ENCODE measurements at places on chromosomes 5 and 9. TPM values are rescaled to one million over a fixed set of nuclear protein-coding genes. Genes with fewer than 3 reads are reported as not detected.

DNA sequence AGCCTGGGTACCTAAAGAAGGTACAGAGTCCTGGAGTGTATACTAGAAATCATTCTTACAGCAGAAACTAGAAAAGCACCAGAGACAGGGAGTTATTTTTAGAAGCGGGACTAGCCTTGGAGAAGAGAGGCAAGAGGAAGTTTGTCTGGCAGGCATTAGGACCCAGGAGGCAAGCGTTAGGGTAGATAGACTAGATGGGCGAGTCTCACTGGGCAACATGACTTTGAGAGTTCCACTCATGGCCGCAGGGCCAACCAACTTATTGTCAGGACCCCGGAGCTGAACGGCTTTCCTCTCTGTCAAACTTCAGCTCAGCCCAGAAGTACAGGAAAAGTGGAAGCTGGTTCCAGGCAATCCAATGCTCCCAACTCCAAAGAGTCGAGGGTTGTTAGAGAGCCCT lies 34.1 kb upstream of the NPR3 start:
- H3K27ac ChIP-seq = no peak overlapping the region
- no peak overlapping the region for H3K4me3 ChIP-seq
- no peaks in the 10 kb centered on the region for H3K27me3 ChIP-seq
- DNase-seq = no peak
- no peaks in the 10 kb centered on the region for H3K36me3 ChIP-seq

GRCh38 chr9:93450945-93451815 lies at the start of gene FAM120A:
TSS of gene FAM120A (plus strand) at chr9:93451685. CDS start at chr9:93451916, 231 bp downstream.
- H3K4me3 ChIP-seq = peak within 1 kb of the TSS; percentile 96
- peaks cover 19% of the 10 kb centered on the region for H3K4me1 ChIP-seq
- H3K27ac ChIP-seq = peak within 1 kb of the TSS; percentile 97
- H3K27me3 ChIP-seq = no peaks in the 10 kb centered on the region

DNA sequence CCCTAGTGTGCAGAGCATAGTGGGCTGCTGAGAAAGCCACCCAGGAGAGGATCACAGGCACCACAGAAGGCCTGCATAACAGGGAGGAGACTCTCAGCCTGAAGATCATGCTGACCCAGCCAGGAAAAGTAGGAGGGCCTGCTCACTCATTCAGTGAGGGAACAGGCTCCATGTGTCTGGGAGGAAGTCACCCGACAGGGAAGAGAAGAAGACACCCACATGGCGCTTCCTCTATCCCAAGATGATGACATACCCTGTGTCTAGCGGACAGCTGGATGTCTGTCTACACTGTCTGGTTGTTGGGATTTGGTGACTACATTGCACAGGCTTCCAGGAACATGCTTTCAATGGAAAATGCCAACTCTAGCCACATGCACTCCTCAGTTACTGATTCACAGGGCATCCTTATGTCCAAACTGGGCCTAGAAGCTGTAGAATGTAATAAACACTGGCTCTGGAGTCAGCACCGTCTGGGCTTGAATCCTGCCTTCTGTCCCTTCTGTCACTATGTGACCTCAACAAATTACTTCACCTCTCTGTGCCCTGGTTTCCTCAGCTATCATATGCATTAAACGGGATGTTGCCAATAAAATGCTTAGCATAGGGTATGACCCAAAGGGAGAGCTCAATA lies 47.6 kb downstream of the KLHL3 start:
- H3K27ac ChIP-seq = no peak overlapping the region
- H3K36me3 ChIP-seq = peaks cover 40% of the 10 kb centered on the region
- no peaks in the 10 kb centered on the region for H3K4me1 ChIP-seq
- no peak for DNase-seq

DNA sequence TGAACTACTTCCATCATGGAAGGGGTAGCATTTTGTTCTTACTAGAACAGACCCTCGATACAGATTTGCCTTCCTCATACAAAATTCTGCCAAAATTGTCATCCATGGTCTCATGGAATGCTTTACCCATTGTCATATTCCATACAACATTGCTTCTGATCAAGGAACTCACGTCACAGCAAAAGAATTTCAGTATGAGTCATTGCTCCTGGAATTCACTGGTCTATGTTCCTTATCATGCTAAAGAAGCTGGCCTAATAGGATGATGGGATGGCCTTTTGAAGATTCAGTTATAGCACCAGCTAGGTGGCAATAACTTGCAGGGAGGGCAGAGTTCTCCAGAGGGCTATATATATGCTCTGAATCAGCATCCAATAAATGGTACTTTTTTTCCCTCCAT lies 18.2 kb upstream of the FNIP1 start:
- DNase-seq = no peak
- H3K36me3 ChIP-seq = no peaks in the 10 kb centered on the region
- H3K4me3 ChIP-seq = no peak overlapping the region
- H3K27me3 ChIP-seq = no peaks in the 10 kb centered on the region

DNA sequence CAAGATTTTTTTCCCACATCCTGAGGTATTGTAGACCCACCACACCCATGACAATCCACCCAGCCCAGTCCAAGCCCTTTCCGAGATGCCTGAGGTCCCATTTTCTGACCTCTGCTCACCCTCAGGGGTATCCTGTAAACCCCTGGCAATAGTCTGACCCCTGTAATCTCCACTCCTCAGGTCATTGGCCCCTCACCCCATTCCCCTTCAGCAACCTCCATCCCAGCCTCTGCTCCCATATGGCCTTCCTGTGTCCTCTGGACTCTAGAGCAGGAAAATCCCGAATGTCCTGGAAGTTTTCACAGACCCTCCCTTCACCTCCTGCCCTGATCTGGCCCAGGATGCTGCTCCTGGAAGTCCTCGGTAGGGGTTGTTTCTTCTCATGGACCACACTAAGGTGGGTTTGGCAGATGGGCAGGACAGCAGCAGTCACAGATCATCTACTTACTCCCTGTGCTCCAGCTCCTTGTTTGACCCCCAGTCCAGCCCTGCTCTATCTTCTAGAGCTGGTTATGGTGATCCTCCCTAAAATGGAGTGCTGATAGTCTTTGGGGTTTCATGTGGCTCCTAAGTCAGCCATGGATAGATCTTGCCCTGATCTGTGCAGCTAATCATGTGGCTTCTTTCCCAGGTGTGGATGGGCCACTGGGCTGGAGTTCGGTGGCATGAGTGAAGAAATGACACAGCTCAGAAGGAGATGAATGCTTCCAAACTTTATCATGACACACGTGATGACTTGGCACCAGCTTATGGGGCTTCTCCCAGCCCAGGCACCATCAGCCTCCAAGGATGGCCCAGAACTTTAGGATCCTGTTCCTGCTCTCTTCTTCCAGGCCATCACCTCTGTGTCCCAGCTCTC lies 12.0 kb upstream of the ACSL6 start:
- H3K4me3 ChIP-seq = no peak overlapping the region
- H3K27ac ChIP-seq = no peak overlapping the region
- DNase-seq = no peak
- H3K27me3 ChIP-seq = no peaks in the 10 kb centered on the region

DNA sequence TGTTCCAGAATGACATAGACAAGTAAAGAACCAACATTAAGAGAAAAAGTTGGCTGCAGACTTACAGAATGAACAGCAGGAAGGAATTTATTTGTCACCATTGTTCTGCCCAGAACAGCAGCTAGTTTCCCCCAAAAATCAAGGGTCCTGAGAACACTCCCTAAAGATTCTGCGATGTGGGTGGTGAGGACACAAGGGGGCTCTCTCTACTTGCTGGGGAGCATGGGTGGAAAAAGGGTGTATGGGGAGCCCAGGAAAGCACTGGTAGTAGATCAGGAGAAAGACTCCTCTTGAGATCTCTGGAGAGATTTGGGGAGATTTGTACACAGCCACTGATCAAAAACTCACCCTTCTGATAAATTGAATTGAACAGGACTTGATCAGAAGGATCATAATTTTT lies 316.5 kb downstream of the KCTD16 start:
- no peaks in the 10 kb centered on the region for H3K4me1 ChIP-seq
- no peak overlapping the region for H3K4me3 ChIP-seq
- H3K27ac ChIP-seq = no peak overlapping the region
- DNase-seq = no peak
- no peaks in the 10 kb centered on the region for H3K27me3 ChIP-seq
- H3K36me3 ChIP-seq = no peaks in the 10 kb centered on the region

- peak; percentile 99 for DNase-seq
- H3K4me1 ChIP-seq = peaks cover 55% of the 10 kb centered on the region
- peak within 1 kb of the TSS; percentile 93 for H3K27ac ChIP-seq
Measured at GRCh38 chr5:181260720-181261319, at the start of gene TRIM52. TSS of gene TRIM52 (minus strand) at chr5:181261143. CDS start at chr5:181260813, 330 bp downstream.

GRCh38 chr5:169911448-169912212 lies 68.7 kb downstream of the INSYN2B start:
- no peak overlapping the region for H3K27ac ChIP-seq
- H3K4me3 ChIP-seq = no peak overlapping the region
- no peaks in the 10 kb centered on the region for H3K27me3 ChIP-seq
- DNase-seq = no peak

DNA sequence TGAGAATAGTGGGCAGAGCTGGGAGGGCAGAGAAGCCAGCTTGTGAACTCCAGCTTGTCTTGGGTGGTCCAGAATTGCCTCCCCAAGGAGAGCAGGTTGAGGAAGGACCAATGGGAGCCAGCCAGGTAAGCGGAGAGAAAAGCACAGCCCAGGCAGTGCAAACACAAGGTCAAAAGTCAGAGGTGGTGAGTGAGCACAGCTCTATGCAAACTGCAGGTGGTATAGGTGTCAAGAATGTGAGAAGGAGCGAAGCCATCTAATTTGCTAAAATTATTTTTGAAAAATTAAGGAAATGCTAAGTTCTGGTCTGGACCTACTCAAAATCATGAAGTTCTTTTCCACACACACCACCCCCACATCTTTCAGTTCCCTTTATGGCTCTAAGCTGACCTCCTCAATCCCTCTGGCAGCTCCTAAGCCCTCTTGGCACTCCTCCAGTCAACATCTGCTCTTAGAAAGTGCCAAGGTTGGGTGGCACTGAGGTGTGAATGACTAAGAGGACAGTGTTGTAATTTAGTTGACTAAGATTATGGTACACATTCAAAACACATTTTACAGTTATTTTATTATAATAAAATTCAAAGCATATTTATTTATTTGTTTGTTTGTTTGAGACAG lies 6.6 kb upstream of the OTULINL start:
- H3K4me1 ChIP-seq = peaks cover 14% of the 10 kb centered on the region
- no peak overlapping the region for H3K4me3 ChIP-seq
- peak overlapping the region; percentile 82 for H3K27ac ChIP-seq
- DNase-seq = no peak
- no peaks in the 10 kb centered on the region for H3K36me3 ChIP-seq

DNA sequence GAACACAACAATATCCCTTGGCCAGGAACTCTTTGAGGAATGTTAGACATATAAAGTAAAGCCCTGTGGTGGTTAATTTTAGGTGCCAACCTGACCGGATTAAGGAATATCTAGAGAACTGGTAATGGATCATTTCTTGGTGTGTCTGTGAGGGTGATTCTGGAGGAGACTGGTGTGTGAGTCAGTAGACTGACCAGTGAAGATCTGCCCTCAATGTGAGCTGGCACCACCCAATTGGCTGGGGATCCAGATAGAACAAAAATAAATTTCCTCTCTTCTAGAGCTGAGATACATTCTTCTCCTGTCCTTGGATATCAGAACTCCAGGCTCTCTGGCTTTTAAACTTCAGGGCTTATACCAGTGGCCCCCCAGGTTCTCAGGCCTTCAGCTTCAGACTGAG lies 56.2 kb upstream of the TNPO1 start:
- no peak overlapping the region for H3K4me3 ChIP-seq
- no peaks in the 10 kb centered on the region for H3K27me3 ChIP-seq
- no peaks in the 10 kb centered on the region for H3K36me3 ChIP-seq
- no peak overlapping the region for H3K27ac ChIP-seq

GRCh38 chr9:82903503-82903902 lies 159.4 kb downstream of the RASEF start:
- no peaks in the 10 kb centered on the region for H3K36me3 ChIP-seq
- DNase-seq = no peak
- H3K4me1 ChIP-seq = no peaks in the 10 kb centered on the region
- H3K4me3 ChIP-seq = no peak overlapping the region
- H3K27ac ChIP-seq = no peak overlapping the region

GRCh38 chr9:19160085-19160484 lies 32.8 kb upstream of the PLIN2 start:
- DNase-seq = no peak
- no peak overlapping the region for H3K4me3 ChIP-seq
- no peaks in the 10 kb centered on the region for H3K27me3 ChIP-seq
- peaks cover 29% of the 10 kb centered on the region for H3K4me1 ChIP-seq
- no peak overlapping the region for H3K27ac ChIP-seq
- H3K36me3 ChIP-seq = no peaks in the 10 kb centered on the region

GRCh38 chr5:147403651-147404640 lies 105.9 kb downstream of the DPYSL3 start:
- no peak overlapping the region for H3K4me3 ChIP-seq
- no peak for DNase-seq
- H3K27ac ChIP-seq = no peak overlapping the region
- no peaks in the 10 kb centered on the region for H3K4me1 ChIP-seq
- H3K27me3 ChIP-seq = no peaks in the 10 kb centered on the region

- H3K4me3 ChIP-seq = no peak overlapping the region
- DNase-seq = no peak
- no peaks in the 10 kb centered on the region for H3K27me3 ChIP-seq
- peaks cover 19% of the 10 kb centered on the region for H3K4me1 ChIP-seq
- H3K27ac ChIP-seq = no peak overlapping the region
- H3K36me3 ChIP-seq = no peaks in the 10 kb centered on the region
Measured at GRCh38 chr5:55925712-55926111, 69.1 kb downstream of the IL6ST start.

DNA sequence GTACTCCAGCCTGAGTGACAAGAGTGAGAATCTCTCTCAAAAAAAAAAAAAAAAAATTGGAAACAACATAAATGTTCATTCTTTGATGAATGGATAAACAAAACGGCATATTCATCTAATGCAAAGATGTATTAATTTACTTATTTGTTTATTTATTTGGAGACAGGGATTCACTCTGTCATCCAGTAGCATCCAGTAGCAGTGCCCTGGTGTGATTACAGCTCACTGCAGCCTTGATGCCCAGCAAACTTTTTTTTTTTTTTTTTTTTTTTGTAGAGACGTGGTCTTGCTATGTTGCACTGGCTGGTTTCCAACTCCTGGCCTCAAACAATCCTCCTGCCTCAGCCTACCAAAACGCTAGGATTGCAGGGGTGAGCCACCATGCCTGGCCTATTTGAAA lies 24.4 kb downstream of the OR2V2 start:
- H3K4me3 ChIP-seq = no peak overlapping the region
- no peak for DNase-seq
- no peaks in the 10 kb centered on the region for H3K4me1 ChIP-seq

DNA sequence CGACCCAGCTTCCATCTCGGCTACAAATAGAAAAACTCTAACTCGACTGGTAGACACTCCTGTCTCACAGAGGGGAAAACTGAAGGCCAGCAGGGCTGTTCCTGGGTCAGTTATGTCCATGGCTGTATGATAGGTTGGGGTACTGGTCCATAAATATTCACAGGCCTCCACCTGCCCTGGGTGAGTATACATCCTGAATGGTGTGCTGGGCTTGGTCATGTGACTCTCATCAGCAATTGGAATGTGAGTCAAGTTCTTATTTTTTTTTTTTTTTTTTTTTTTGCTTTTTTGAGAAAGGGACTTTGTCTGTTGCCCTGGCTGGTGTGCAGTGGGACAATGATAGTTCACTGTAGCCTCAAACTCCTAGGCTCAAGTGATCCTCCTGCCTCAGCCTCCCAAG lies 58.3 kb upstream of the NEK6 start:
- no peak for DNase-seq
- no peak overlapping the region for H3K4me3 ChIP-seq
- H3K4me1 ChIP-seq = peaks cover 53% of the 10 kb centered on the region
- no peaks in the 10 kb centered on the region for H3K27me3 ChIP-seq

- no peaks in the 10 kb centered on the region for H3K27me3 ChIP-seq
- no peaks in the 10 kb centered on the region for H3K4me1 ChIP-seq
- H3K36me3 ChIP-seq = no peaks in the 10 kb centered on the region
- no peak overlapping the region for H3K4me3 ChIP-seq
Measured at GRCh38 chr5:83340511-83340918, 131.0 kb upstream of the VCAN start.

The MUSK gene
- polyA plus RNA-seq = 0.07 TPM

The ARID3C gene
- polyA plus RNA-seq = not detected

The TTC23L gene
- polyA plus RNA-seq = 0.07 TPM

The SV2C gene
- 0.04 TPM for polyA plus RNA-seq

The PDLIM4 gene
- 9.0 TPM for polyA plus RNA-seq
